ENCODE measurements at places on chromosomes 1 and 21.
A peak's percentile ranks its signal among the peaks of the same experiment; 100 is the strongest.

GRCh38 chr1:106584676-106585075, 471.8 kb upstream of the PRMT6 start:
- no peak for DNase-seq

- no peak for DNase-seq
These were observed 18.1 kb upstream of the COL18A1 start for GRCh38 chr21:45386728-45387371.

DNA sequence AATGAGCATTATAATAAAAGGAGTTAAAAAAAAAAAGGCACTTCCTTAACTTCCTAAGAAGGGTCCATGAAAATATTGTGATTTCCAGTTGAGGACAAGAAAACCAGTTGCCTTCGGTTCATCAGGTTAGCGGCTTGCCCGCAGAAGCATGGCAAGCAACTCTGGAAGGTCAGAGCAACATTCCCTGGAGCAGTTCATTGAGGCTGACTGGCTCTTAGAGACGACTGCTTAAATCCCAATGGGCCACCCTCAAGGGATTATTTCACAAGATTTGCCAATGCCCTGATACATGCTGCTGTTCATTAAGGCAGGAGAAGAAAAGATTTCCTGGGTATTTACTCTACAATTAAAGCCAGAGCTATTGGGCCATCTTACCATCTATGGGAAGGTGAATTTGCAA, 29.0 kb upstream of the CASQ2 start:
- DNase-seq, result no peak

GRCh38 chr1:10674700-10675609, 121.5 kb downstream of the CASZ1 start:
- no peak for DNase-seq

GRCh38 chr1:27145934-27146354, 9.0 kb downstream of the SLC9A1 start:
- DNase-seq, result no peak

- DNase-seq, result peak; percentile 67
These were observed 34.7 kb downstream of the TOMM20 start for GRCh38 chr1:235093696-235094592.

GRCh38 chr1:211874521-211875347, 44.2 kb upstream of the LPGAT1 start:
- no peak for DNase-seq

- DNase-seq, result no peak
These were observed 6.8 kb downstream of the NCF2 start for GRCh38 chr1:183583466-183583865.

GRCh38 chr1:232435729-232436128, 194.2 kb downstream of the SIPA1L2 start:
- DNase-seq, result no peak

DNA sequence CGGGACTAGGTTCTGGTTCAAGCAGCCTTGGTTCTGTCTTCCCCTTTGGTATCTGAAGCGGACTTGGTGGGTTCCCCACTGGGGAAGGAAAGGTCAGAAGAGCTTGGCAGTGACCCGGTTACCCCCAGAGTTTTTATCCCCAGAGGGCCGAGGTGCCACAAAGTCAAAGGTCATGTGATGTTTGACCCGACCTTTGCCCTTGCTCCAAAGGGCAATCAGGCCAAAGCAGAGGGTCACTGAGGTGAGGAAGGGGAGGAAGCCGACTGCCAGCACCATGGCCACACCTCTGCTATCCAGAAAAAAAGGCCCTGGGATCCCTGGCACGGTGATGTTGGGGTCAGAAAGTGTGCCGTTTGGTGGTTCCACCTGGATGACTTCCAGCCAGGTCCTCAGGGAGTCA, 4.4 kb downstream of the LINGO4 start:
- no peak for DNase-seq

DNA sequence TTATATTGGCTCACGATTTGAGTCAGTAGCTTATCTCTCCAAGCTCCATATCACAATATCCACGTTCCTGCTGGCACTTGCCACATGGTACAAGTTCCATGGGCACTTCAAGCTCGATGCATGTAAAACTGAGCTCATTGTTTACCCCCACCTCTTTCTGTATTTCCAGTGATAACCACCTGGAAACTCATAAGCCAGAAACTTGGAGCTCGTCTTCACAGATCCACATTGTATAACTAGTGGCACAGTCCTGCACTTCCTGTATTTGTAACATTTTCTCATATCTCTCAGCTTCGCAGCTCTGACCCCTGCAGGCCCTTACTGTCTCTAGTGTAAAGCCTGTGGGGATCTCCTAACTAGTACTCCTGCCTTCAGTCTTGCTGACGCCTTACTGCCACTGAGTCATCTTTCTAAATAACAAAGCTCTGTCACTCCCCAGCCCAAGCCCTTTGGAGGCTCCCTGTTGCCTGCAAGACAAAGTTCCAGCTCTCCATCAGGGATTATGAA, 6.5 kb upstream of the C2CD4D start:
- no peak for DNase-seq

GRCh38 chr1:14606632-14607031, 8.1 kb downstream of the KAZN start:
- DNase-seq, result no peak

DNA sequence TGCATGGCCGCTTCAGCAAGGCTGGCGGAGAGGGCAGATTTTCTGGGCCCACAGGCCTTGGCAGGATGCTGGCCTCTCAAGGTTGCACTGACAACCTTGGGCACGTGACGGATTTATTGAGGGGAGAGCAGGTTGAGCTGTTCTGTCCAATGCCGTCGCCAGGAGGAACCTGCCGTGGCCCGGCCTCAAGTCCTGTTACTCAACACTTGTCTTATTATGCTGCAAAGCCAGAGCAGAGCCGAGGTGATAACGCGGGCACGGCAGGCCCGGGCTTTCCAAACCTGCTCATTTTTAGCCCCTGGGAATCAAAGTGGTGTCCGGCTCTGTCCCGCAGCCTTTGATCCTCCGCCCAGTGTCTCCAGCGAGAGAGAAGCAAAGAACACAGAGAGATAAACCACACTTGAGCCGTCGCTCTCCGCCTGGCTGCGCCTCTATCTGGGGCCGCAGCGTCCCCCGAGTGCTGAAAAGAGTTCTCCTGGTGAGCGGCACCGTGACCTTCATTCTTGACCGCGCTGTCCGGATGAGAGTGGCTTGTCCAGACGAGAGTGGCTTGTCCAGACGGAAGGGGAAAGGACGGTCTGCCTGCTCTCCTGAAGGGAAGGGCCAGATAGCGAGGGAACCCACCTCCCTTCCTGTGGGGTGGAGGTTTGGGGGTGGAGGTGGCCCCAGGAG, 162.3 kb upstream of the ARHGEF16 start:
- DNase-seq, result no peak

GRCh38 chr1:116577759-116578314, 7.0 kb upstream of the CD58 start:
- no peak for DNase-seq

- no peak for DNase-seq
These were observed 280.7 kb downstream of the TM2D1 start for GRCh38 chr1:61444288-61444687.

DNA sequence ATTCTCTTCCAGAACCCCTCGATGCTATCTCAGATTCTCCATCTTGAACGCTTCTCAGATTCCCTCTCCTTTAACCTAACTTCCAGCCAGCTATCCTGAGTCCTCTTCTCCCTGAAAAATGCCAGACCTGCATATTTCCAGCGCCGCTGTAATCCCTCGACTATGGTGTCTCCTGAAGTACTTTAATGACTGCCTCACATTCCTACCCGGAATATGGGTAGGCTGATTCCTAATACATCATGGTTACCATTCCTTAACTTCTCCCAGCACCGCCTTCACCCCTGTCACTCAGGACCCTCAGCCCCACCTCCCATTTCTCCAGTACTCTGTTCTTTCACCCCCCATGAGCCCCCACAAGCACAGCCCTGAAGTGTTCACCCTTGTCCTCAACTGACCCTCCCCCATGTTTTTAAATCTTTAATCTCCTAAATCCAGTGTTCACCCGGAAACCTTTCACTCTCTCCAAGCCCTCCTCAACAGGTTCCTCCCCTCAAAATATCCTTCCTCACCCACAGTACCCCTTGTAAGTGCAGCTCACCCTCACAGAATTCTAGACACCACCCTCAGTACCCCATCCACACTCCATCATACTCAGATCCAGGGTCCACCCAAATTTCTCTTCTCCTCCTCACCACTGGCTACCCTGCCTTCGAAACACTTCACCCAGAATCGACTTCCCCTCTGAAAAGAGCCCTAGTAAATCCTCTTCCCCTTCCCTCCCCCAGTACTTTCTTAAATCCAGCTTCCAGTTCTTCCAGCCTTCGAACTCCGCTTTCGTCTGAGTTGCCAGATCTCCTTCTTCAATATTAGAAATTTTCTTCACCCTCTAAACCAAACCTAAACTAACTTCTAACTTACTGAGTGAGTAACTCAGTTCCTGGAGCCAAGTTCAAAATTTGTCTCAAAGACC, 922 bp downstream of the CPT2 start:
- no peak for DNase-seq

DNA sequence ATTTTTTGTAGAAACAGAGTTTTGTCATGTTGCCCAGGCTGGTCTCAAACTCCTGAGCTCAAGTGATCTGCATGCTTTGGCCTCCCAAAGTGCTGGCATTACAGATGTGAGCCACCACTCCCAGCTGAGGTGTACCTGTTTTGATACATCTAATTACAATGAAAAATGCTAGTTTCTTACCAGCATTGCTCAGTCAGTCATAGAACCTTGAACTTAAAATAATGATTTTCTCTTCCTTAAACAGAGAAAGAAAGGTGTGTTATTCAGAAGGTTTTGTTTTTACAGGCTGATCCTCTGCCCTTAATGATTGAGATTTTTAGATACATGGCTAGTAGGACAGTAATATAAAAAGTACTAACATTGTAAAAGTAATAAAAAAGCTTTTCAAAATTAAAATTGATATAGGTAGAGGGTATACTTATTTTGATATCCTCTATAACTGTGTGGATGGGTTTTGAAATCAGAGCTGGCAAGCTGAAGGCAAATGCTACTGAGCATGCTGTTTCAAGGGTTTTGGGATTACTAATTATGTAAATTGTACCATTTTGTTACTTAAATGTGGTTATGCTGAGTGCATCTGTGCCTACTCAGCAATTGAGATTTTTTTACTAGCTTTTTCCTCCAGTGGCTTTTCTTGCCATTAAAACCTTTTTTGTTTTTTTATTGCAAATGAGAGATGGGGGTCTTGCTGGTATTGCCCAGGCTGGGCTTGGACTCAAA, 16.1 kb downstream of the PRRC2C start:
- DNase-seq, result no peak

DNA sequence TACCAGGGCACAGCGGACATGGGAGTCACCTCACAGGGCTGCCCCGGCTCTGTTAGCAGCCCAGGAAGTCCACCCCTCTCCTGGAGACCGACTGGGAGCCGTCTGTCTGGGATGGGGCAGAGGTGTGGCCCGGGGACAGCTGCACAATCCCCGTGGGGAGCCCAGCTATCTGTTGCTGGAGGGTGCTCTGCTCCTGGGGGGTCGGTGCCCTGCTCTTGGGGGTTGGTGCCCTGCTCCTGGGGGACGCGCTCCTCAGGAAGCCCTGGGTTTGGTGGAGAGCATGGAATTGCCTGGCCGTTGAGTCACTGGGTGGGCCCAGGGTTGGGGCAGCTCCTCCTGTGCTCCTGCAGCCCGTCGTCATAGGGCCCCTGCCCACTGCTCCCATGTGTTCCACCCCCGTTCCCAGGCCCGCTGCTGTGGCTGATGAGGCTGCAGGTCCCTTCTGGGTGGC, 39.3 kb downstream of the AGPAT3 start:
- no peak for DNase-seq

DNA sequence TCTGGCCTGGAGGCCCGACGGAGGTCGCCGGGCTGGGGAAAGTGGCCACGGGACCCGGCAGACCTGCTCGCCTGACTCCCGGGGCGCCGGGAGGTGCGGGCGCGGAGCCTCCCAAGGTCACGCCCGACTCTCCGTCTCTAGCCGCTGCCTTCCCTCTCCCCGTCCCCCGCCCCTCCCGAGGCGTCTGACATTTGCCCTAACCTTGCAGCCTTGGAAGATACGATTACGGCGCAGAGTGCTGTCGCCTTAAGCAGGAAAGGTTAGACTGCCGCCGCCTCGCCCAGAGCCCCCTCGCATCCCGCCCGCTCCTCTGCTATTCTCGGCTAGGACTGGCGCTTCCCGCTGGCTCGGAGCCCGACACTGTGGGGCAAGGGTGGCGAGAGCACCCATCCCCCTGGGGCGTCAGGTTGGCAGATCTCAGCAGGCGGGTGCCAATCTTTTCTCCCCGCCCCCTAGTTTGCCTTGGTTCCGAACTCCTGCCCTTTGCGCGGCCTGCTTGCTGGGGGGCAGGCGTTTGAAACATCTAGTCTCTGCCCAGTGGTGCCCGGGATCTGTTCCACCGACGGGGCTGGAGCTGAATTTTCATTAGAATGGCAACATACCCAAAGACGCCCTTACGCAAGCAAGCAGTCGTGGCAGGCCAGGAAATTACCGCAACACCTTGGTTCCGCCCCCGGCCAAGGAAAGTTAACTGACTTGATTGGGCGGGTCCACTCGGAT, 835 bp downstream of the PGM1 start:
- DNase-seq, result peak; percentile 50

DNA sequence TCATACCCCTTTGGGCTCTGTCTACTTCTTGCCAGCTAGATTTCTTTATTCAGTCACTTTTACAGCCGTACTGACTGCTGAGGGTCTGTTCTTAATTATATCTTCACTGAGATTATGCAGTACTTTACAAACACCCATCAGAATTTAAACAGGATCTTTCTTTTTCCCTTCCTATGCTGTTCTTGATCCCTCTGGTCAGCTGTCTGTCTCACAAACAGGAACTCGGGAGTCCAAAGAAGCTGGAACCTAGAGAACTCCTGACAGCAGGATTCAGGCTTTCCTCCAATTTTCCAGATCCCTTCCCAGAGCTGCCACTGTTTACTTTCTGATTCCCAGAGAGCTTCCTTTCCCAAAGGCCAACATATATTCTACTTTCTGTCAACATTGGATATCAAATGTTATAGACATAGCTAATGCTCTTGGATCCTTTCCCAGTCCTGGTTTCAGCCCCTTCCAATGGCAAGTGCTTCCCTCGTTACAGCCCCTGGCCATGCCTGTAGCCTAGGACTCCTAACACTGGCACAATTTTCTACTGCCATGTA, 59.5 kb downstream of the ATP2B4 start:
- DNase-seq, result no peak

DNA sequence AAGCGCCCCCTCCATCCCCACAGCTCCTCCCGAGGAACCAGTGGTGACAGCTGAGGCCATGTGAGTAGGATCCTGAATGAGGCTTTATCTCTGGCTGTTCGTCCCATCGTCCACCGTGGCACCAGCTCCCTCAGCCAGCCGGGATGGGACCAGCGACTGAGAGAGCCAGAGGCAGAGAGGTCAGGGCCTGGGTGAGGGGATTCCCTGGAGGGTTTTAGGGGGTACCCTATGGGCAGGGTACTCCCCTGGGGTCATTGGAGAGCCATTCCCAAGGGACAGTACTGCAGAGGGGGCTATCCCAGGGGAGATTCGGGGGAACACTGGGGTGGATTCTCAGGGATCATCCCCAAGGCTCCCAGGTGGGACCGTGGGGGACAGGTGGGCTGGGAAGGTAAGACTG, 2.4 kb downstream of the TMEM125 start:
- DNase-seq, result no peak

- no peak for DNase-seq
These were observed 613.1 kb downstream of the USP25 start for GRCh38 chr21:16342932-16343331.
